ENCODE measurements at places on chromosomes 13 and 19.
A peak's percentile ranks its signal among the peaks of the same experiment; 100 is the strongest.

- DNase-seq: no peak
Measured at GRCh38 chr19:1843646-1844394, 4.5 kb downstream of the REXO1 start.

DNA sequence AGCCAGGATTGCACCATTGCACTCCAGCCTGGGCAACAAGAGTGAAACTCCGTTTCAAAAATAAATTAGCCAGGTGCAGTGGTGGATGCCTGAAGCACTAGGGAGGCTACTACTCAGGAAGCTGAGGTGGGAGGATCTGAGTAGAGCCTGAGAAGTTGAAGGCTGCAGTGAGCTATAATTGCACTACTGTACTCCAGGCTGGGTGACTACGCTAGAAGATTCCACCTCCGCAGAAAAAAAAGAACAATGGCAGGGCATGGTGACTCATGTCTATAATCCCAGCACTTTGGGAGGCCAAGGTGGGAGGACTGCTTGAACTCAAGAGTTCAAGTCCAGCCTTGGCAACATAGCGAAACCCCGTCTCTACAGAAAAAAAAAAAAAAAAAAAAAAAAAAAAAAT lies 20.5 kb downstream of the HAUS8 start:
- no peak for DNase-seq

DNA sequence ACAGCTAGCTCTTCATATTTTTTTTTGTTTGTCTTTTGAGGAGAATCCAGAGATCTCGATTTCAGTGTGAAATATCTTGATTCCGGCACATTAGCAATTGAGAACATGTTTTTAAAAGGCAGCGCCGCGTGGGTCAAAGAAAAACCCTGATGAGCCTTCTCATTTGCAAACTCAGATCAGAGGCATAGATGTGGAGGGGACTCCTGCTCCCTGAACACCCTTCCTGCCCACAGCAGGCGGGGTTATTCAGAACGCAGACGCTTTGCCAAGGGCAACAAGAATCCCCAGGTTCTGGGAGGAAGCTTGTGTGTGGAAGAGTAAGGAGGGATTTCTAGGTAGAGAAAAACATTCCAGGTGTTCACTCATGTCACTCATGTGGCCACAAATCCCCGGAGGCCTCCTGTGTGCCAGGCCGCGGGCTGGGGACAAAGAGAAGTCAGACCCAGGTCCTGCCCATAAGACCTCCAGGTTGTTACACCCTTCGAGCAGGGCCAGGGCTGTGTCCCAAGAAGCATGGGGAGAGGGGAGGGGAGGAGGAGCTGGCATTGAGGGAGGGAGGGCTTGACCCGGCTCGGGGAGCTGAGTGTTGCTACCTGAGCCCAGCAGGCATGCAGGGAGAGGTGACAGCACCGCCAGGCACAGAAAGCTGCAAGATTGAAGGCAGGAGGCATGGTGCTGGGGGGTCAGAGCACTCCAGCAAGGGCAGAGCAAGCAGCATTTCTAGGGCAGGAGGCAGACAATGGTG lies 15.9 kb upstream of the IGLON5 start:
- DNase-seq: no peak

DNA sequence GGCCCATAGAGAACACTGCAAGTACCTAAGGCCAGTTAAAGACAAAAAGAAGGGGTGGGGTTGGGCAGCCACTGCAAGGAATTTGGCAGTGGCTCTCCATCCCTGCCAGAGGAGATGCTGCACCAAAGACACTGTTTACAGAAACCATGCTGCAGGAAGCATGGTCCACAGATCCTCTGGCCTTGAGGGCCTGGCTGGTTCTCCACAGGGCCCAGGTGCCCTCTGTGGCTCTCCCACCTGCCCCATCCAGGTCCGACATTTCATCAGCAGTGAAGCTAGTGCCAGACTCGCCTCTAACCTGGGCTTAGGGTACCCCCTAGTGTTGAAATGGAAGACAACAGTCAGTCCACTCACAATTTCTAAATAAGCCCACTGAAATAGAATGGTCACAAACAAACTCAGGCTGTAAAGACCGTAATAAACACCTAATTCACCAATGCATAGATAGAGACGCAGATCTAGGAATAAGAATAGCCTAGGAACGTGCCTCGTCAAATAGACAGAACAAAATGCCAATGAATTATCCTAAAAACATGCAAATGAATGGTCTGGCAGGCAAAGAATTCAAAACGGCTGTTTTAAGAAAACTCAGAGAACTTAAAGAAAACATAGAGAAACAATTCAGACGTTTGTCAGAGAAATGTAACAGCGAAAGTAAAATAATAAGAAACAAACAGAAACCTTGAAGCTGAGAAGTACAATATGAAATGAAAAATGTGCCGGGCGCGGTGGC lies 23.3 kb downstream of the LYPD4 start:
- DNase-seq: peak; percentile 9

DNA sequence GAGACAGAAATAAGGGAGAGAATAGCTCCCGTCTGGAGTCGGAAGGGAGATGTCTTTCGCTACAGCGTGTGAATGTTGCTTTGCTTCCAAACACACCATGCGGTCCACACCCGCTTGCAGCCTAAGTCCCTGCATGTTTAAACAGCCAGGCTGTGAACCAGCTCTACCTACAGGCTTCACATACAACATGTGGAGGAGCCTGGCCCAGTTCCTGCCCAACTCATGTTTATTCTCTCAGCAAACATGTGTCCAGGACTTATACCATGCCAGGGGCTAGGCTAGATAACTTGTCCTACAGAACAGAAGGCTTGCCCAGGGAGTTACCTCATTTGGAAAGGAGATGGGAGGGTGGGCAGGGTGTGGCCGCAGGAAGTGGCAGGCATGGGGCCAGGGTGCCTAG lies 181.5 kb downstream of the FOXO1 start:
- no peak for DNase-seq

DNA sequence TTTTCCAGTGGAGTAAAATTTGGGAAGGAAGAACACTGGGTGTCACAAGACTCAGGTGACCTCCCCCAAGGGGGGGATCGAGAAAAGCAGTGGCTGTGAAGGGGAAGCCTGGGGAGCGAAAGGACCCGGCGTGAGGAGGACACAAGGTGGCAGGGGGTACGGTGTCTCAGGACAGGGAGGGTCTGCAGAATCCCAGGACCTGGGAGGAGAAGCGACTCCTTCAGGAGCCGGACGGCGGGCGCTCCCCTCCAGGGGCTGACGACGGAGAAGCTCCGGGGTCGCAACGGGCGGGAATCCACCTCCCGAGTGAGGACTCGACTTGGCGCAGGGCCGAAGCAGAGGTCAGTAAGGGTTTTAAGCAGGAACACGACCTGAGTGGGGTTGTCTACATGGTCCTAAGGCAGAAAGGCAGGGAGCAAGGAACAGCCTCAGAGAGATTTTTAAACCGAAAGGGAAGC lies 529 bp downstream of the ZNF836 start:
- no peak for DNase-seq

GRCh38 chr19:13016628-13017305 lies 21.5 kb downstream of the NFIX start:
- DNase-seq: no peak

DNA sequence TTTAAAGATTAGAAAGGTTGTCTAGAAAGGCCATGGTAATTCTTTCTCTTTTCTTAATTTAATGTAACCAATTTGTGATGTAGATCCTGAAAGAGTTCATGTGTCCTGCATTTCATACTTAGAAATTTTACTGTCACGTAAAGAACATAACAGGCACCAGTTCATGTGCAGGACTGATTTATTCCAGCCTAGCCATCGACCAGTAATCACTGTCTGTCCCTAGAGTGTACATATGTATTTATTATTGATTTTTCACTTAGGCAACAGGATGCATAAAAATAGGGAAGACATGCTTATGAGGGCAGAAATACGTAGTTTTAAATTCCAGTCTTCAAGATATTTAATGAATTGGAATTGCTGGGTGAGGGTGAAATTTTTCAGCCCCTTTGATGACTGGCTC lies 37.6 kb downstream of the TDRD12 start:
- no peak for DNase-seq

DNA sequence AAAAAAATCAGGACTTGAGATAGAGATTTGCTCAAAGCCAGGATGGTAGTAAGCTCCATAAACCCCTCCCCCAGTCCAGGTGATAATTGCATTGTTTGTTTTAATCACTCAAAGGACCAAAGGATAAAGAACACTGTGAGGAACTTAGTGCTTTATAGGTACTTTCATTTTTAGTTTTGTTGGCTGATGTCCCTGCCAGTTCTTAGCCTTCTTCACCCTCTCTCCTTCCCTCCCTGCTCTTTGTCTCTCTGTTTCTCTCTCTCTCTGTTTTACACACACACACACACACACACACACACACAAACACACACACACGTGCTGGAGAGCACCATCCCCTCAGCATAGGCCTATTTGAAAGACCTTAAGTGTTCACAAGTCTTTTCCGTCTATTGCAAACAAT lies 5.2 kb downstream of the FRY start:
- DNase-seq: no peak

- no peak for DNase-seq
Measured at GRCh38 chr19:16217716-16218451, 20.2 kb downstream of the AP1M1 start.

GRCh38 chr13:82010780-82011179 lies 1669.9 kb upstream of the SPRY2 start:
- DNase-seq: no peak

DNA sequence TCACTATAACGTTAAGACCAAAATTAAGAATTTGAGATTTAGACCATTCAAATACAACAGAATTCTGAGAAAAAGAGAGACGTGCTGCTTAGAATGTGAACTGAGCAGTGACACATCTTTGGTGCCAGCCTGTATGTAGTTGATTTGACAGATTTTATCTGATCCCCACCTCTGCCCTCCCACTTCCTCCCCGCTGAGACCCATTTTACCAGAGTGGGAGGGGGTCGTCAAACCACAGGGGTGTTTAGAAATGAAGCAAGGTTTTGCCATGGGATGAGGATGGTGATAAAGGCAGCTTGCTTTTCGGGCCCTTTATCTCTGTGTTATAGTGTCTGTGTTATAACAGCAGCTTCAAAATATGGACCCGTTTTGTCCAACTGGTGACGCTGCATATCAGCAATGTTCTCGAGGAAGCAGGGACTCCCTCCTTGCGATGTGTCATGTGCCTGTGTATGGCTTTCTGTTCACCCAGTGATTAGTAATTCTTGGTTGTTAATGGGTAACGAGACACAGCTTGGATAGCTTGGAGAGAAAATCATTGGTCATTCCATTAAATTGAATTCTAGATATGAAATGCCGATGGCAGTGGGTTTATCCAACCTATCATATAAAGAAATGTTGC lies 125.0 kb downstream of the HS6ST3 start:
- no peak for DNase-seq

GRCh38 chr19:45767881-45768654 lies 984 bp downstream of the SIX5 start:
- no peak for DNase-seq

All from activated T-helper 1 cell treated with Interleukin-2 at 50 U/mL for 16 hours (primary cell).